ENCODE measurements at places on chromosomes 6 and 20.

GRCh38 chr6:170438402-170438753 is 114.7 kb downstream of the PSMB1 start:
- DNase-seq: peak; percentile 39

- DNase-seq: no peak
Observed at GRCh38 chr20:55067158-55067825, 591.9 kb downstream of the DOK5 start.

DNA sequence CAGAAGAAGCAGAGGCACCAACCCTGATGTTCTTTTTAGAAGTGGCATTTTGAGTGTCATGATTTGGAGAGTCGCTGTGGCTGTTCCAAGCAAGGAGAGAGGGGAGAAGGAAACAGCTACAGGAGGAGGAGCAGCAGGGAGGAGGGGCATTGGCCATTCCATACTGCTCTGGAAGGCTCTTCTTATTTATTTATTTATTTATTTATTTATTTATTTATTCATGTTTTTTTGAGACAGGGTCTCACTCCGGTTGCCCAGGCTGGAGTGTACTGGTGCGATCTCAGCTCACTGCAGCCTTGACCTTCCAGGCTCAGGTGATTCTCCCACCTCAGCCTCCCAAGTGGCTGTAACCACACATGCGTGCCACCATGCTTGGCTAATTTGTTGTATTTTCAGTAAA is 178.3 kb upstream of the PROKR2 start:
- DNase-seq: no peak

- no peak for DNase-seq
Observed at GRCh38 chr20:54090230-54091119, 20.1 kb upstream of the BCAS1 start.

DNA sequence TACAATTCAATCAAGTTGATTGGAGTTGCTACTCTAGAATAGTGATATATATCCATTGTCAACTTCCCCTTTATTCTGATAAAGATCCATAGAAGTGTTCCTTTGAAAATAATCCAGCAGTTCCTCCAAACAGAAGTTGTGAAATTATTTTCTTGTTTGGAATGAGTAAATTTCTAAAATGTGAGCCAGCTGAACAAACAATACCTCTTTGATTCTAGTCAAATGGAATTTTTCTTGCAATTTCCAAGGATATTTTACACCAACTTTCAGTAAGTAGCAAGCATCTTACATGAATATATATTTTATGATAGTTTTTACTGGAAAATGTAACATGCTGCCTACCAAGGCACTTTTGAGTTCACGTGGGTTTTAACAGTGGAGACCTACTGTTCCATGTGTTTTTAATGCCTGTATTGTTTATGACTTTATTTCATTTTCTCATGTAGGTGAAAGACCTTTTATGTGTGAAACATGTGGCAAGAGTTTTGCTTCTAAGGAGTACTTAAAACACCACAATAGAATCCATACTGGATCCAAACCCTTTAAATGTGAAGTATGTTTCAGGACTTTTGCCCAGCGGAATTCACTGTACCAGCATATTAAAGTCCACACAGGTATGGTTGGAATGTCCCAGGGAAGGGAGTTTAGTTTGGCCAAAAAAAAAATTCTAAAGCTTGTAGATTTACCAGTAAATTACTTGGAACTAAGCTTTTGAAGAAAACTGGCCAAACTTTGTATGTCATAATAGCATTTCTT is 6.5 kb downstream of the GZF1 start:
- DNase-seq: no peak

- no peak for DNase-seq
Observed at GRCh38 chr6:57423468-57423867, 106.0 kb downstream of the PRIM2 start.

Measured in NCI-H1930 (cell line).